ENCODE measurements at places on chromosomes 5 and 9.

- DNase-seq, result no peak
Observed at GRCh38 chr9:3541206-3541605, 15.4 kb upstream of the RFX3 start.

DNA sequence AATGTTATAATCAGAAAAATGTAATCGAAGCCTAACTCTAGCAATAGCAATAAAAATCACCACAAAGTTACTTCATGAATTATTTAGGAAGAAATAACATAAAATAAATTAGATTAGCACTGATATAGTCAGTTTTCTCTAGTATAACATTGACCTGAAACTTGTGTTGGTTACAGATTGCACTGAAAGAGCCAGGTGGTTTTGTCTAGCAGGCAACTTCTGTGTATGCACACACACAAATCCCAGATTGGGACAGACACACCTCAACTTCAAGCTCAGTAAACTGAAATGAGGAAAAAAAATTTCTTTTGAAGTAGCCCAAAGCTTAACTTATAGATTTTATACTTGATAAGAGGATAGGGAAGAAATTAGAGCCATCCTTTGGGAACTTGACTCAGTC, 129.3 kb downstream of the EFNA5 start:
- no peak for DNase-seq

- DNase-seq, result peak; percentile 63
Observed at GRCh38 chr9:113309204-113309813, 6.1 kb upstream of the RNF183 start.

DNA sequence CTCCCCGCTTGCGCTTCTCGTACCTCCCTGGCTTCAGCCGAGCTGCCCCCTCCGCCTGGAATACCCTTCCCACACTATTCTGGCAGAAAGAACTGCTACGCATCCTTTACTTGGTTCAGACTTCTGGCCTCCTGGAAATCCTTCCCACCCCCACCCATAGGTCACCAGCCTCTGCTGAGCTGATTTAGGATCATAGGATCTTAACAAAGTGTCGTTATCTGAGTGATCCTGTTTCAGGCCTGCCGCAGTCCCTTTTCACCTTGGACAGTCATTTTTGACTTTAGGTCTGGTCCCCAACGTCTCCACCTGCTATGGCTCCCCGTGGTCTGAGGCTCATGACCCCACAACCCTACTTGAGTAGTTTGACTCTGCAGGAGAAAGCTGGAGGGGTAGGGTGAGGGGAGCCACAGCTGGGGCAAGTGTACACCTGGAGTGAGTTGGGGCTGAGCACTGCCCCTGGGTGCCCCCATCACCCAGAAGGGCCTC, 27.3 kb downstream of the EGR1 start:
- DNase-seq, result no peak

- DNase-seq, result no peak
Observed at GRCh38 chr9:120431268-120431667, 148.7 kb downstream of the CDK5RAP2 start.

GRCh38 chr5:68134033-68134668, 81.4 kb upstream of the PIK3R1 start:
- DNase-seq, result peak; percentile 12

DNA sequence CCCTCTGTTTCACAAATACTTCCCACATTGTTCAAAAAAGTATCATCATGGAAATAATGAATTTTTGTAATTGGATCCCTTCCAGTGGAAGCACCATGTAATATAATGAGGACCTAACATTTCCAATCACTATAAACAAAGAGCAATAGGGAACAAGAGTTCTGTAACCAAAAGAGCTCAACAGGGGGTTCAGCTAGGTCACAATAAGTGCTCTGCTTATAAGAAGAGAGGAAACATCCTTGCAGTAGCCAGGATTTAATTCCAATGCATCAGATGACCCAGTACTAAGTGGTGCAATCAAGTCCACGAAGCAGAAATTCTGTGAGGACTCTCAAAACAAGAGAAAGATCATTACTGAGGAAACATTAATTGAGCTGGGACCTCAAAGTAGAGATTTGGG, 5.9 kb downstream of the SERINC5 start:
- DNase-seq, result no peak

DNA sequence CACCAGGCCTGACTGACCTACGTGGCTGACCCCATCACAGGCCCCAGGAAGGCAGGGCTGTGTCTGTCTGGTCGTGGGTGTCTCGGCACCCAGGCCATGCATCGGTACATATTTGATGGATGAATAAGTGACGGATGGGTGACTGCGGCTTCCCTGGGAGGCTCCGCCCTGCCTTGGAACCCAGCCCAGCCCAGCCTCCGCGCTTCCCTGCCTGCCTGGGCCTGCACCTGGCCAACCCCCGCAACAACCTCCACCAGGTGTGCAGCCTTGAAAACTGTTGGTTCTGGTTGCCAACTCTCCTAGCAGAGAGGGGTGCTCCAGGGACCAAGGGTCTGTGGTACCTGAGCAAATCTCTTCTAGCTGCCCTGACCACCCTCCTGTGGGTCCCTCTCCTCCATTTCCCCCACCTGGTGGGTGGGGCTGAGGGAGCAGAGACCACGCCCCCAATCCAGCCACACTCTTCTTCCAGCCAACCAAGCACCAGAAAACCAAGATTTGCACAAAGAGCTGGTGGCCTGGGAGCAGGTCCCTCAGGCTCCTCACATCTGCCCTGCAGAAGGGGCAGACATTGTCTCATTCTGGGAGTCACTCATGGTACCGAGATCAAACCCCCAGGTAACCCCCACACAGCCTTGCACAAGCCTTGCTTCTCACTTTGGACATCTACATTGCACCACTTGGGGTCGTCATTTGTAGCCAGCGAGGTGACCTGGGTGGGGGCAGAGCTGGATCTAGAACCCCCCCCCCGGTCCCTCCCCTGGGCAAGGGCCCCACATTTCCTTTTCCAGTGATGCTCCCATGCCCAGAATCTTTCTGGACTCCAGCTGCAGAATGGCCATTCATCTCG, 100.6 kb upstream of the IER5L start:
- no peak for DNase-seq

- no peak for DNase-seq
Observed at GRCh38 chr5:135951257-135951656, 3.5 kb downstream of the LECT2 start.

DNA sequence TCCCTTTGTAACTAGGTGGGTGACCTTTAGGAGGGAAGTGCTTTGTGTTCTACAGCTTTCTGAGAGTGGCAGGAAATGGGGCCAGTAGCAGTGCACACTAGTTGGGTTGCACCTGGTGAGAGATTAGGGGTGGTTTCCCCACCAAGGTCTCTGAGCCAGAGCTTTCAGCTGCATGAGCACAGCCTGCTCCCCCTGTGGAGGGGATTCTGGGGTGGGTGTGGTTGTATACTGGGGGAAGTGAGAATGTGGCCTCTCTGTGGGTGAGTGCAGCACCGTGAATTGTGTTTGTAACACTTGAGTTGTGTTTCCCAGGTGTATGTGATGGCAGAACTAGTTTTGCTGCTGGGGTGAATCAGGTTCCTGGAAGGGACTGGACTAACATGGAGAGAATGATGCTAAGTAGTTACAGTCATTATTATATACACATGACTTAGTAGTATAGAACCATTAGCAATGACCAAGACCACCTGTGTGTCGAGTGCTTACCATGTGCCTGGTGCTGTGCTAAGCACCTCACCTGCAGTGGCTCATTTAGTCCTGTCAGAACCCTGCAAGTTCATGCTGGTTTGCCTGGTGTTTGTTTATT, 11.8 kb upstream of the CXXC5 start:
- no peak for DNase-seq

GRCh38 chr9:20473515-20474013, 148.7 kb downstream of the MLLT3 start:
- peak; percentile 41 for DNase-seq

DNA sequence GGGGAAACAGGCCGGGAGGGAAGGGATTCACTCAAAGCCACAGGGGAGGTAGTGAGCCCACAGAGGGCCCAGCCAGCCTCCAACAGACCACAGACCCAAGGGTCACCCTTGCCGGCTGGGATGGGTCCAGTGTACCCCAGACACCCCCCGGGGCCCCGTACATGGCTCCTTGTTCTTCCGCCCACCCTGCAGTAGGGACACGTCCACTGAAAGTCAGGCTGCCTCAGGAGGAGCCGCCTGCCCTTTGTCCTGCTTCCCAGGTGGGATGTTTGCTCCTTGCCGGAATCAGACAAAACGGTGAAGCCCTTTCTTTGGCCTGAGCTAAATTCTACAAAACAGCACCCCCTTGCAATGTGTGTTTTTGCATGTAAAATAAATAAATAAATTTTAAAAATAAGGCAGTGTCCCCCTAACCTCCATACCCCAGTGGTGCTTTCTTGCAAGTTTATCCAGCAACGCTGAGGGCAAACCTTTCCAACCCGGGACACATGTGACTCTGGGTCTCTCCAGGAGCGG, 25.8 kb downstream of the LHX3 start:
- DNase-seq, result no peak

DNA sequence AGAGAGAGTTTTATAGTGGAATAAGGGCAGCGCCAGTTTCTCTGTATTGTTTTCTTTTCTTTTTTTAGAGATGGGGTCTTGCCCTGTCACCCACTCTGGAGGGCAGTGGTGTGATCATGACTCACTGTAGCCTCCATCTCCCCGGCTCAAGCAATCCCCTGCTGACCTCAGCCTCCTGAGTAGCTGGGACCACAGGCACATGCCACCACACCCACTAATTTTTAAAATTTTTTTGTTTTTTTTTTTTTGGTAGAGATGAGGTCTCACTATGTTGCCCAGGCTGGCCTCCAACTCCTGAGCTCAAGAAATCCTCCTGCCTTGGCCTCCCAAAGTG, 119.0 kb downstream of the PIK3R1 start:
- DNase-seq, result no peak

DNA sequence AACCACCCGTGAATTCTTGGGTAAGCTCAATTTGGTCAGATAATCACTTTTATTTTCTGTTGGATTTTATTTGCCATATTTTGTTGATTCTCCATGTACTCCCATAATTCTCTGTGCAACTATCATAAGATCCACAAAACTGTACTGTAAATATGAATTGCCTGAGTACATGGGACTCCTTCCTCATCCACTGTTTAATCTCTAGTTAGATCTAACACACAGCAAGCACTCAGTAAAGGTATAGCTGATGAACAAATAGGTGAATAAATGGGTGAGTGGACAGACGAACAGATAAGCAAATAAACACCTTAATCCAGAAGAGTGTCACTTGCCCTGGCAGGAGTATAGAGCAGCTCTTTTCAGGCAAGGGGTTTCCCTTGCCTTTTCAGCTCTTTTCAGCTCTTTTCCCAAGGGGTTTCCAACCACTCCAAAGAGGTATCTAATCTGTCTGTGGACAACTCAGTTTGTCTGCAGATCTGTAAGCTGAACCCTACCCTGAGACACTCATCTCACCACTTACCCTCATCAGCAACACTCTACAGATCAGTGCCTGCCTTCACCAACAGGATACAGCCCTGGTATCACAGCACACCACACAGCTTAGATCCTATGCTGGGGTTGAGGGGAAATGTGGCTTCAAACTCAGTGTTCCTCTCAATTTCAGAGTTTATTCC, 51.2 kb downstream of the SIL1 start:
- DNase-seq, result no peak

DNA sequence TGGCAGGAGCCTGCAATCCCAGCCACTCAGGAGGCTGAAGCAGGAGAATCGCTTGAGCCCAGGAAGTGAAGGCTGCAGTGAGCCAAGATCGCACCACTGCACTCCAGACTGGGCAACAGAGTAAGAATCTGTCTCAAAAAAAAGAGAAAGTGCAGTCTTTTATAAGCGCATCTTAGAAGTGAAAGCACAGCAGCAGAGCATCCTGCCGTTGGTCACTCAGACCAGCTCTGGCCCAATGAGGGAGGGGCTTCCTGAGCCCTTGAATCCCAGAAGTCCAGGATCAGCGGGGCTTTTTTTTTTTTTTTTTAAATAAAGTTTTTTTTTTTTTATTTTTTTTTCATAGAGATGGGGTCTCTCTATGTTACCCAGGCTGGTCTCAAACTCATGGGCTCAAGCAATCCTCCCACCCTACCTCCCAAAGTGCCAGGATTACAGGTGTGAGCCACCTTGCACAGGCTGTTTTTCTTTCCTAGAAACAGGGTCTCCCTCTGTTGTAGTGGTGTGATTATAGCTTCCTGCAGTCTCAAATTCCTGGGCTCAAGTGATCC, 42.3 kb downstream of the NAIF1 start:
- DNase-seq, result no peak

- DNase-seq, result no peak
Observed at GRCh38 chr5:34869256-34869655, 30.3 kb downstream of the TTC23L start.

GRCh38 chr5:57405984-57406383, 76.6 kb downstream of the ACTBL2 start:
- DNase-seq, result peak; percentile 5

GRCh38 chr9:69030851-69031645, 4.5 kb upstream of the FXN start:
- no peak for DNase-seq

DNA sequence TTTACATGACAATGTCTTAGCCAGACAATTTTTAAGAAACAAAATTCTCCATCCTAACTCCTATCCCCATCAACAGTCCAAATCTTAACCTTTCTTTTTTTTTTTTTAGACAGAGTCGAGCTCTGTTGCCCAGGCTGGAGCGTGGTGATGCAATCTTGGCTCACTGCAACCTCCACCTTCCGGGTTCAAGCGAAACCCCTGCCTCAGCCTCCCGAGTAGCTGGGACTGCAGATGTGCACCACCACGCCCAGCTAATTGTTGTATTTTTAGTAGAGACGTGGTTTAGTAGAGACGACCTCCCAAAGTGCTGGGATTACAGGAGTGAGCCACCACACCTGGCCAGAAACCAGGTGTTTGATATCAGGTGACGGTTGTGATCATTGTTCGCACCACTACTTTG, 10.2 kb downstream of the ABL1 start:
- DNase-seq, result peak; percentile 39

DNA sequence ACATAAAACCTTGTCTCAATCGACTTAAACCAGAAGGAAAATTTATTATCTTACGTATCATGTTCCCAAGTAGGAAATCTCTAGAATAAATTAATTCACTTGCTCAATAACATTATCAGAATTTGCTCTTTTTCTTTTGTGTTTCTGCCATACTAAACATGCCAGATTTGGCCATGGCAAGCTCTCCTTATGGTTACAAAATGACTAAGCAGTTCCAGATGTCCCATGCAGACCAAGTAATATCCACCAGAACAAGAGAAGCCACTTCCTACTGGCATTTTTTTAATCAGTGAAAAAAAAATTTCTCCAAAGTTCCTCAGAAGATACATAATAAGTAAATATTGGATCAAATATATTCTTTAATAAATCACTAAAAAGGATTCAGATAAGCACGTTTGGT, 25.2 kb upstream of the ADAMTS6 start:
- DNase-seq, result peak; percentile 63

All from fibroblast of villous mesenchyme (primary cell).